Bladder microvascular endothelial cell (primary cell): ENCODE measurements at places on chromosomes 12 and 14. TPM values are rescaled to one million over a fixed set of nuclear protein-coding genes. Genes with fewer than 3 reads are reported as not detected.

KLRD1 gene
- 0.16 and 0.69 TPM in 2 replicates for total RNA-seq

NKX2-1 gene
- total RNA-seq, result not detected in 2 replicates

CLEC1B gene
- not detected in 2 replicates for total RNA-seq

GDF3 gene
- 0.06 and 0.16 TPM in 2 replicates for total RNA-seq

DIO2 gene
- under 0.01 and 0.19 TPM in 2 replicates for total RNA-seq

LHX5 gene
- not detected in 2 replicates for total RNA-seq

SLC17A8 gene
- not detected in 2 replicates for total RNA-seq

KCNH3 gene
- 0.06 TPM in 1 of 2 replicates, not detected in the other for total RNA-seq

COX8C gene
- not detected in 2 replicates for total RNA-seq

KRT8 gene
- total RNA-seq, result 3.7 and 8.6 TPM in 2 replicates

C14orf119 gene
- total RNA-seq, result 47.2 and 51.0 TPM in 2 replicates

B4GALNT1 gene
- under 0.01 and 0.06 TPM in 2 replicates for total RNA-seq

ZNF605 gene
- total RNA-seq, result 3.2 and 10.3 TPM in 2 replicates

SRRM4 gene
- total RNA-seq, result not detected in 2 replicates

PLEKHH1 gene
- total RNA-seq, result 0.16 and 0.31 TPM in 2 replicates
